Calu3 (cell line): ENCODE measurements at places on chromosomes 11 and 22.

DNA sequence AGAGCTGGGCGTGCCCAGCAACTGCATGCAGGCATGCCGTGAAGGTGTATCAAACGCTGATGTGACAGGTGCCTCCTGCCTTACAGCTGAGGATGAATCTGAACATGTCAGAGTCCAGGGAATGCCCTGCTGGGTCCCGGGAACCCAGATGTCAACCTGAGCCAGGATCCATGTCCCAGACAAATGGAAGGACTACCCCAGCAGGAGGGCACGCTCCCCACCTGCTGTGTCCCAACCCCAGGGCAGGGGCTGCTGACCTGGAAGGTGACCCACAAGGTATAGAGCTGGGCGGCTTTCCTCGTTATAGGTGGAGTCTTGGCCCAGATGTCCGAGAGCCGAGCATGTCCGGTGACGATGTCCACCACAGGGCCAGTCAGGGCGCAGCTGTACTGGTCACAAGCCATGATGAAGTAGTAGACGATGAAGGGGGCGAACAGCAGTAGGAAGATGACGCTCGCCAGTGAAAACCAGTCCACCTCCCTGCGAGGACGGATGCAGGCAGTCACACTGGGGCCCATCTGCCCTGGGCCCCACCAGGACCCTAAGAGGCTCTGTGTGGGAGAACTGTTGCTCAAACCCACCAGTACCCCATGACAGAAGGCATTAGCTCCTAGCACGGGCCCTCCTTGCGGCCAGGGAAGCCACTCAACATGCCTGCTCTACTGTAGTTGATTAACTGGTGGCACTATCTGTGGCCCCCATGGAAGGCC, 4.3 kb downstream of the DHCR7 start:
- no peak for DNase-seq

- DNase-seq = no peak
Measured at GRCh38 chr11:68402355-68403031, 58.1 kb upstream of the PPP6R3 start.

- DNase-seq = no peak
Measured at GRCh38 chr11:76756341-76756741, 26.8 kb upstream of the TSKU start.

DNA sequence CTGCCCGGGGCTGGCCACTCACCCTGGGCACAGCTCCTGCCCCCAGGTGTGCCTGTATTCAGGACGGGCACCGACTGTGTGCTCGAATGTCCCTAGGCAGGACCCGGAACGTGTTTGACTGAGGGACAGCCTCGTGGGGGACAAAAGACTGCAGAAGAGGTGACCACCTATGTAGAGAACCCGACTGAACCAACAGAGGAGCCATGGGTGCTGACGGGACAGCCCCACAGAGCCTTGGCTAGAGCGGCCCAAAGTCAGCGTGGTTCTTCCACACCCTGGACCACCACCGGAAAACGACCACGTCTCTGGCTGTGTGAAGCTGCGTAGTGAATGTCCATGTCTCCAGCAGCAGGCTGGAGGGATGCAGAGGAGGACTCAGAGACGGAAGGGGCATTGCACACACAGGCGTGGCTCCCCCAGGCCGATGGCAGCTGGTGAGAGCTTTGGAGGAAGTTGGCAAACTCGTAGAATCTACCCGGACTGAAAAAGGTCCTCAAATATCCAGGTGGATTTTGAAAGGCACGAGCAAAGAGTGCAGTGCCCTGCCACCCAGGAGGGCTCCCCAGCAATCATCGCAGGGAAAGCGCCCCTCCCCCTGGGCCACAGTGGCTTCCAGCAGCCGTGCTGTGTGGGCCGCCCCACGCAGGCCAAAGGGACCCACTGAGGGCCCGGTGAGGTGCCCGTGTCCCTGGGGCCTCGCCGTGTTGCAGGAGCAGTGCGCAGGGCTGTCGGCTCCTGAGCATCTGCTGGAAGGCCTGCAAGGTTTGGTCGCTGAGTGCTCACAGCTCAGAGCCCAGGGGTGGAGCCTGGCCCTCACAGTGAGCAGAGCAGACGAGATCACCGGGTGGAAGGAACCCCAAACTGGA, 17.5 kb upstream of the MUC5B start:
- DNase-seq = no peak

DNA sequence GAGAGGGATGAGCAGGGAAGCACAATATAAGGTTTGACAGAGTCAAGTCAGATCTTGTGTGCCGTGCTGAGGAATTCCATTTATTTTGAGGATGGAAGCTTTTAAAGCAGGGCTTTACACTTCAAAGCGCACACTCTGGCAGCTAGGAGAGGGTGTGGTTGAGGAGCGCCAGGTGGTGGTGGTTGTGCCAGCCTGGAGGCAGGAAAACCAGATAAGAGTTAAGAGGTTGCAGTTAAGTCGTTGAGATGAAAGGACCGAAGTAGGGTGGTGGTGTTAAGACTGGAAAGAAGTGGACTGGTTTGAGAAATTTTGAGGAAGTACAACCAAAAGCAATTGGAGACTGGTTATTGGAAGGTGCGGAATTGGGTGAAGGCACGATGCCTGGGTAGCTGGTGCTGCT, 231.6 kb upstream of the TBCEL start:
- DNase-seq = no peak

DNA sequence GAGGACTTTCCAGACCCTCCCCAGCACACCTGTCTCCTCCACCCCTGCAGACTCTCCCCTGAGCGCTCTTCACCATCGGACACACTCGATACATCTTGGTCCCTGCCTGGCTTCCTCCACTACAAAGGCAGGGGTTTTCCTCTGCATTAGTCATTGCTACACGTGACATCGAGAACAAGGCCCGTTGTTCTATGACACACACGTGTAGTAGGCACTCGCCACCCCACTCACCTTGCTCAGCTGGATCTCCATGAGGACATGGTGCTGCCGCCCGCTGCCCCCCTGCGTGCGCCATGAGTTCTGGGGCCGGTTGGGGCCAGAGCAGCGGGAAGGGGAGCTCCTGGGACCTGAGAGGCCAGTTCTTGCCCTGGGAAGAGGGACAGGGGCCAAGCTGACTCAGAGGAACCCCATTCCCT, 16.7 kb downstream of the ATG2A start:
- DNase-seq = peak; percentile 78

DNA sequence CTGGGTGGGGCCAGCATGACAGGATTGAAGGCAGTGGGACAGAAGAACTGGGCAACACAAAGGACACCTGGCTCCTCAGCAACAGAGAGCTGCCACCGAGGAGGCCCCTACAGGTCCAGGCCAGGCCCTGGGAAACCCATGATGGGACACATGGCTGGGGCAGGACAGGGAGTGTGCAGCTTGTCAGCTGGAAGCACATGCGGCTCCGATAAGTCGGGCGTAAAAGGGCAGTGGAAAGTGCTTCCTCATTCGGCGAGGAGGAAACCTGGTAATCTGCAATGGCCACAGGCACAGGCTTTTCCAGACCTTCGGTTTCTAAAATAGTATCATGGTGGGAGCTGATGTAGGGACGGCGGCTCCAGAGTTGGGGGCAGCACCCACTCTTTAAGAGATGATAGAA, 16.5 kb downstream of the GNAZ start:
- DNase-seq = no peak

DNA sequence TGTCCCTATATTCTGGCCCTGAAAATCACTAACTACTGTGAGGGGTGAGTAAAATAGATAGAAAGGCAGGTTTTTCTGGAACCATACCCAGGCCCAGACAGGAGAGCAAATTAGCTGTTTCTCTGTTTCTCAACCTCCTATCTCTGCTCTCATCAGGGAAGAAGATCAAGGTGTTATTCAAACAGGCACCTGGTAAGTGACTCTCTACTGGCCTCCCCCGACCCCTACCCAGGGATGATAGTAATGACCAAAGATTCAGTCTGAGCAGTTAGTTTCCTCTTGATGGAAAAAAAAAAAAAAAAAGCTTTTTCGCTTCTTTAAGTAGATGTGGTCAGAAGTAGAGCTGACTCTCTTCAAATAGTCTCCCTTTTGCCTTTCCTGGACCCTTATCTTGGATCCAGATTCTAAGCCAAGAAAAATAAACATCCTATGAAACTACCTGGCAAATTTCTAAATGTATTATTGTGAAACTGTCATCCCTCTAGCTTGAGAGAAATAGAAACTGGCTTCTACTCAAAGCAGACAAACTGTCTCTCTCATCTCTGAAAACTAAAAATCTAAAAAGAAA, 9.9 kb downstream of the LRRC4C start:
- DNase-seq = no peak

DNA sequence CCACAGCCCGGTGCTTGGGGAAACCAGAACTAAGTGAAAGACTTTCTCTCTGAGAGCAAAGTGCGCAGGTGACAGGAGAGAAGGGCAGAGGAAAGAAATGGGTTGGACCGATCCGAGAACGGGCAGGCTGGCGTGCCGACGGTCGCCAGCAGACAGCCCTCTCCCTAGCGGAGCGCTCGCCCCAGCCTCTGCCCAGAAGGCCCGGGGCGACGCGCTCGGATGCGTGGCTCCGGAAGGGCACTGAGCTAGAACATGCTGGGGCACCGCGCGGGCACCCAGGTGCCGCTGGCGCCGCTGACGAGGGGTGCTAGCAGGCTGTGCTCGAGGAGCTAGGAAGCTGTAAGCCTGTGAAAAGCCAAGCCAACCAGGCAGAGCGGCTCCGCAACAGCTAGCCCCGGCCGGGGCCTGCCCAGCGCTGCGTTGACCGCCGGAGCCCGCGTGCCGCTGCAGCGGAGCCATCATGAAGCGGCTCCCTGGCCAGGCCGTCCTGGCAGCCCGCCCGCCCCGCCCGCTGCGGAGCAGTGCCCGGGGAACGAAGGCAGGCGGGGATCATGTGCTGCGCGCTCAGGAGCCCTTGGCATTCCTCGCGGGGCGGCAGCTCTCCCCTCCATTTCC, 22.1 kb upstream of the RRAS2 start:
- peak; percentile 67 for DNase-seq

DNA sequence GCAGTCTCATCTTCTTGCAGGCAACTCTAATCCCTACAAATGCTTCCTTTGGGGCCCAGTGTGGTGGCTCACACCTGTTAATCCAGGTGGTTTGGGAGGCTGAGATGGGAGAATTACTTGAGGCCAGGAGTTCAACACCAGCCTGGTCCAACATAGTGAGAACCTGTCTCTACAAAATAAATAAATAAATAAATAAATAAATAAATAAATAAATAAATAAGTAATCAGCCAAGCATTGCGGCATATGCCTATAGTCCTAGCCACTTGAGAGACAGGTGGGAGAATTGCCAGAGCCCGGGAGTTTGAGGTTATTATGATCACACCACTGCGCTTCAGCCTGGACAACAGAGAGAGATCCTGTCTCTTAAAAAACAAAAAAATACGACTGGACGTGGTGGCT, 34.1 kb upstream of the RRAS2 start:
- no peak for DNase-seq

DNA sequence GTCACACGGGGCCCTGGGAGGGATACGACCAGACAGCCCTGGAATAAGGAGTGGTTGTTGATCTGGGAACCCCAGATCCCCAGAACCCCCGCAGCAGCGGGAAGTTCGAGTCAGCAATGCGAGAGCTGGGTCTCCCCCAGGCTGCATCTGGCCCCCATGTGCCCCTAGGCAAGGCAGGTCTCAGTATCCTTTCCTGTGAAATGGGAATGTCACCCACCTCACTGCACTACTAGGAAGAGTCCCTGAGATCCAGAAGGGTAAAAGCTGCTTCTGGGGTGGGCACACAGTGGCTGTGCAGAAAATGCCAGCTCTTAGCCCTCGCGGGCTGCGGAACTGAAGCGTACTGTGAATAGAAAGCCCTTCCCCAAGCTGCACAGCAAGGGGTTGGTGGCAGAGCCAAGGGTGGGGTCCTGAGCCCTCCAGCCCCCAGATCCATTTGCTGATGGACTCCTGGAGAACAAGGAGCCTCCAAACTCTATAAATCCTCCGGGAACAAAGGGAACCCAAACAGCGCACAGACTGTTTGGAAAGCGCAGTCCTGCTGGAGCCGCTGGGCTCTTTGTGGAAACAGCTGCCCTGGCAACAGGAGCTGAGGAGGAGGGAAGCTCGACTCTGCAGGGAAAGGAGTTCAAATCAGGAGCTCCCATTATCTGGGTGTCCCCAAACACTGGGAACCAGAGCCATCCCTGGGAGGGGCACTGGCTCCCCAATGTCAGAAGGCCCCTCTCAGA, 68.2 kb upstream of the SHISAL1 start:
- DNase-seq = no peak

DNA sequence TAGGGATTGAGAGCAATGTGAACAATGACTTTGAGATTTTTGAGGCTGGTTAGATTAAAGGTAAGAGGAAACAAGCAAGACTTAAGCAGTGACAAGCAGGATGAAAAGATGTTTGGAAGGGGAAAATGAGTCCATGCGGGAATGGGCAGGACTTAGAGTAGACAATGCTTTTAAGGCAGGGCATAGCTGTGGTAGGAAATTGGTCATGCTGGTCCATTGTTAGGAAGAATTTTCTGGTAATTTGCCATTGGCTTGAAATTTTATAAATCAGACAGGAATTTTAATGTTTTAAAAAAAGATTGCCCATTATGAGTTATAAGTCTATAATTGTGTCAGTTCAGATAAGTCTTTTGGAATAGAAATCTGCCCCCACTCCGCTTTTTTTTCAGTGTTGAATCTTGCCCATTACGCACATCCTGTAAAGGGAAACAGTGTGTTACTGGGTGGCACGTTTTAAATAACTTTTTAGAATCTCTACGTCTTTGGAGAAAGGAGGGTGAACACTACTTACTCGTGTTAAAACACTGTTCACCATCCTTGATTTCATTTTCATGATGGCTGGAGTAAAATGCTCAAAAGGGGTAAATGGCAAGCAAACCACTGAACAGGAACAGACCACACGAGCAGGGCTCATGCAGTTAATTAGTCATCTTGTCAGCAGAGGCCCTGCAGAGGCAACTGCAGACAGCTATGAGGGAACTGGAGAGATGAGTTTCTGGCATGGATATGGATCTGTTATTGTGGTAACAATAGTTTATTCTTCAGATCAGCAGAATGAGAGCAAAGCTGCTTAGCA, 25.0 kb downstream of the SWAP70 start:
- DNase-seq = no peak

DNA sequence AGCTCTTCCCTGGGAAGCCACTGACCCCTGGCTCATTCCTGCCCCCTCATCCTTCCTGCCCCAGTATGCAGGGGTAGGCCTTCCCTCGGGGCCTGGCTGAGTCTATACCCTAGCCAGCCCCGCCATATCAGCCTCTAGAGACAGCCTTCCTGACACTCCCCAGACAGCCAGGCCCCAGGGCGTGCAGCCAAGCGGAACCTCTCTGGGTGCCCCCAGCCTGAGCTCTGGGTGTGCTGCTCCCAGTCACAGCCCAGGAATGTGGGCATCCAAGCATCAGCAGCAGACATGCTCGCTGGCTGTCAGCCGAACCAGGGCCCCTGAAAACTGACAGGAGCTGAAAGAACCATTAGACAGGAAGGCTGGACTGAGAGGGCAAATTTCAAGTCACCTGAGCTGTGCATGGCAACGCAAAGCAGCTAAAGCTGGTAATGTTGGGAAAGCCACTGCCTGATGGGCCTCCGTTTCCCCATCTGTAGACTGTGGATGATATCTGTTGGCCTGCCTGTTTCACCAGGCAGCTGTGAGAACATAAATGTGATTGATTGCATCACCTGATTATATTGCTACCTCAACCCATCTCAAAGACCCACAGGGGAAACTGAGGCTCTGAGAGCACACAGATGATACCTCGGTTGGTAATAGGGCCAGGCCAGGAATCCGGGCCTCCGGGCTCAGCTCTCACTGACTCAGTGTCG, 93.2 kb downstream of the LRRC32 start:
- peak; percentile 89 for DNase-seq

GRCh38 chr11:130774703-130775102, 141.6 kb downstream of the SNX19 start:
- DNase-seq = no peak

GRCh38 chr11:64523456-64524157, 67.4 kb upstream of the SLC22A12 start:
- DNase-seq = no peak
